SHP77 (cell line): ENCODE measurements at places on chromosomes 7 and 10.
A peak's percentile ranks its signal among the peaks of the same experiment; 100 is the strongest.

- no peak for DNase-seq
These were observed 26.5 kb downstream of the KIAA1217 start for GRCh38 chr10:24235471-24235870.

DNA sequence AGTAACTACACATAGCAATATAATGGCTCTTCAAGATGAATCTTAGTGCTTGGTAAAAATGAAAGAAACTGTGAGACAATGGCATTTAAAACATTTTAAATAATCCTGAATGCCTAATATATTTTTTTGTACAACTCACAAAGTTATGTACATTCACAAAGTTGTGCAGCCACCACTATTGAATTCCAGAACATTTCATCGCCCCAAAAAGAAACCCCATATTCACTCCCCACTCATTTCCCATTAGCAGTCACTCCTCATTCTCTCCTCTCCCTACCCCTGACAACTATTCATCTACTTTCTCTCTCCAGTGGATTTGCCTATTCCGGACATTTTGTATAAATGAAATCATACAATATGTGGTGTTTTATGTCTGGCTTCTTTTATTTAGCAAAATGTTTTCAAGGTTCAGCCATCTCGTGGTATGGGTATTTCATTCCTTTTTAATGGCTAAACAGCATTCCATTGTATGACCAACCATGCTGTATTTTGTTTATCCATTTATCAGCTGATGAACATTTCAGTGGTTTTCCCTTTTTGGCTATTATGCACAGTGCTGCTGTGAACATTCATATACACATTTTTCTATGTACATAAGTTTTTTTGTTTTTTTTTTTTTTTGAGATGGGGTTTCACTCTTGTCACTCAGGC is 34.7 kb downstream of the ENTPD7 start:
- no peak for DNase-seq

DNA sequence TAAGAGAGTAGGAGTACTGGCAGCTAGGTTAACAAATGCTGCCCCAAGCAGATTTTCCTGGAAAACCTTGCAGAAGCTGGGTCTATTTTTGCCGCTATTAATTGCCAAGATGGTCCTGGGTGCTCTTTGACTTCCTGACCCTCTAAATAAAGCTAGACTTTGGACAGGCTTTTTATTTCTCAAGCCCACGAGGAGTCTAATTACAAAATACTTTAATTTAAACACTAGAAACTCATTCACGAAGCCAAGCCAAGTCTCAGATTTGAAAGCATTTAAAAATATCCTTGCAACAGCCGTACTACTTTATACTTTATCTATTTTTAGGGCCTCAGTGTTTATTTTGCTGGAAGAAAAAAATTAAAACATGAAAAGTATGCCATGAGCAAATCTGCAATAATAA is 45.1 kb downstream of the TMEM26 start:
- DNase-seq = no peak

DNA sequence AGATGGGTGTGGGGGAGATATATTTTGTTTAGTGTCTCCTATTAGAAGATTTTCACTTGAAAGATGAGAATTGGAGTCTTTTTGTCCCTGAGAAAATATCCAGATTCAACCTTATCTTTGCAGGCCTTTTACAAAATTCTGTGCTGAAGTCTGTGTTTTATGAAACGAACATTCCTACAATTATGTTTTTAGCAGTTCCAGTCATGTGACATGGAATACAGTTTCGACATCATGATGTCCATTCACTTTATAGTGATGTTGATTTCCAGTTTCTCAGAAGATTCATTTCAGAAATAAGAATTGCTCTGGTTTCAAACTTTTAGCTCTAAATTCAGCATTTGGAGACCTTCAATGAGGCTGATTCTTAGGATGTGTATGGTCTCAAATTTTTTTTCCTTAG is 54.4 kb downstream of the CACNB2 start:
- no peak for DNase-seq

DNA sequence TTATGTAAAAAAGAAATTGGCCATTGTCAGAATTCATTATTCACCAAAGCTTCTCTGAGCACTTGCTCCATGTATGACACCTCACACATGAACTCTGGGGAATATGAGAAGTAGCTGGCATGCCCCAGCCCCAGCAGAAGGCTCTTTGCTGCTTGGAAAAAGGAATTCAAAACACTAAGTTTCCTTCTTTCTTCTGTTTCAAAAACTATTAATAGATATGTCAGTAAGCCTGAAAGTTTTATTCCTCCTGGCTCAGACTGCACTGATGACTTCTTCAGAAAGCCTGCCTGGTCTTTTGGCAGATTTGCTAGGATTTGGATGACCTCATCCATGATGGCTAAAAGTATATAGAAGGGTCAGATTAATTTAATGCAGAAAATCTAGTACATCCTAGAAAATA is 511.0 kb downstream of the GFRA1 start:
- no peak for DNase-seq

- no peak for DNase-seq
These were observed 201.0 kb downstream of the FRMD4A start for GRCh38 chr10:14129770-14130169.

GRCh38 chr10:91689731-91690168 is 56.9 kb upstream of the PPP1R3C start:
- no peak for DNase-seq

- DNase-seq = no peak
These were observed 64.1 kb upstream of the CUX1 start for GRCh38 chr7:101753316-101753715.

DNA sequence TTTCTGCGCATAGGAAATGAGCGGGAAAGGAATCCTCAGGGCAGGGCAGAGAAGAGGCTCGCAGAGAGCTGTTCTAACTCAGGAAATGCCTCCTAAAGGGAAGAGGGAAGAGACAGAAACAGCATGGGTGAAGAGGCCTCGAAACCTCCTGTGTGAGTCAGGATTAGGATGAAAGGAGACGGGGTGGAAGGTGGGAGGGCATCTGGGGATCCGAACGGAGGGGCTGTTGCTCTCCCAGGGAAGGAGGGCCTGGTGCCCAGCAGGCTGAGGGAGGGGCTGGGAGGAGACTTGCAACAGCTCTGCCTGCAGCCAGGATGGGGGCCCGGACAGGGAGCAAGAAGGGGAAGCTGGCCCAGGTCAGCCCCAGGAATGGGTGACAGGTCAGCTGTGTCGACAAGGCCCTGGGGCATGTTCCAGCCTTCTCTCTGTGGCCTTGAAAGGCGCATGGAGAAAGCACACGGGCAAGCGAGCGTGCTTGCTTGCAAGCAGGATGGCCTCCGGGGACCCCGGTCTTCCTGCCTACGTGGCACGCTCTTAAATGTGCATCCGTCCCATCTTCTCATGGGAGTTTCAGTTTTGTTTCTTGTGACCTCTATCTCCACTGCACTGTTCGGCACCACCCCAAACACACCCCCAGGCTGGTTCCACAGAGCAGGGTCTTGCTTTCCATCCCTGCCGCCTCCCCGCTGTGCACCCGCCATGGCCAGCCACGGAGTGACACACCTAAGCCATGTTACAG is 63.5 kb downstream of the HIPK2 start:
- DNase-seq = no peak

DNA sequence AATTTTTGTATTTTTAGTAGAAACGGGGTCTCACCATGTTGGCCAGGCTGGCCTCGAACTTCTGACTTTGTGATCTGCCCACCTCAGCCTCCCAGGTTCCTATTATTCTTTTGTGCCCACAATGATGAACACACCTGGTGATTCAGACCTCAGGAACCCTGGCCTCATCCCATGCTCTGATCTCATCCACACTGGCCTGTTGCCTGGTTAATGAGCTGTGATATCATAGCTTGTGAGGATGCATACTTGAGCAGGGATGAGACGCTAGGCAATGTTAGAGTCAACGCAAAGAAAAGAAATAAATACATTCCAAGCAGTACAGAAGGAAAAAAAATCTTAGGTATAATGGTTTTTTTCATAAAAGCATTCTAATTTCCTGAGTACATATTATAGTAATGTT is 82.4 kb upstream of the RNF32 start:
- no peak for DNase-seq

GRCh38 chr10:22537810-22538209 is 176.6 kb downstream of the PIP4K2A start:
- DNase-seq = no peak

GRCh38 chr10:94320285-94320914 is 42.3 kb downstream of the NOC3L start:
- peak; percentile 42 for DNase-seq

GRCh38 chr10:22823109-22823508 is 104.7 kb upstream of the ARMC3 start:
- no peak for DNase-seq

DNA sequence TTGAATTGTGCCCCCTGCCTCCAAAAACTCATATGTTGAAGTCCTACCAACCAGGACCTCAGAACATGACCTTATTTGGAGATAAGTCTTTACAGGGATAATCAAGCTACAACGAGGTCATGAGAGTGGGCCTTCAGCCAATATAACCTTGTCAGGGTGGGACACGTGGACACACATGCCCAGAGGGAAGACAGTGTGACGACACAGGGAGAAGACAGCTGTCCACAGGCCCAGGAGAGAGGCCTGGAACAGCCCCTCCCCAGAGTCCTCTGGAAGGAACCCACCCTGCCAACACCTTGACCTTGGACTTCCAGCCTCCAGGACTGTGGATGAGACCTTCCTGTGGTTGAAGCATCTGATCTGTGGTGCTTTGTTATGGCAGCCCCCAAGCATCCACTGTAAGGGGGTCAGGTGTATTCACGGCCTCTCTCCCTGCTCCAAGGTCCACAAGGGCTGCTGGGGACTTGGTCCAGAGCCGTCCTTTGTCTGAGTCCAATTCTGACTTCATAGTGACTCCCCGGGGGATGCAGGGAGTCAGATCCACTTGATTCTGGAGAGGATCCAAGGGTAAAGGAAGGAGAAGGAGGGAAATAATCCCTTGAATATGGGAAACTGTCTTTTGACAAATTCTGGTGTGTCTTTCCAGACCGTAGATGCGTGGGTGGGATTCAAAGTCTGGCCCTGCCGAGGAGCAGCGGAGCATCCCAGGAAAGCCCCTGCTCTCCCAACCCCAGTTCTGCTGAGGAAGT is 7.0 kb downstream of the CALML3 start:
- DNase-seq = no peak

DNA sequence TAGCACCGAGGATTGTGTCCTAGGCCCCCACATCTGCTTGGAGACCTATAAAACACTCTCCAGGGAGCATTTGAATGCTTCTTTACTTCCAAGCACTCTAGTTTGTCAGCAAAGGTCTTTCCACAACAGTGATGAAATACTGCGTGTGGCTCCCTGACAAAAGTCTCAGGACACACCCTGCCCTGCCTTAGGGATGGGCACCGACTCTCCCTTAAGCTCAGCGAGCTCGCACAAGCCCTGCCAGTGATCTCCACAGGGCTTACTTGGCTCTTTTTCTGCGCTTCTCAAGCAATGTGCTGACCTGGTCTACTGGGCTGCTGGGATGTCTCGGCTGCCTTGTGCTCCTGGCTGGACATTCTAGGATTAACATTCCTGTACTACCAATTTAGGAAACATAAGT is 84.3 kb upstream of the MPP7 start:
- no peak for DNase-seq
